DMS79 treated with DMSO at 0.1 percent for 48 hours (cell line): ENCODE measurements at places on chromosomes 3 and 15.
A peak's percentile ranks its signal among the peaks of the same experiment; 100 is the strongest.

DNA sequence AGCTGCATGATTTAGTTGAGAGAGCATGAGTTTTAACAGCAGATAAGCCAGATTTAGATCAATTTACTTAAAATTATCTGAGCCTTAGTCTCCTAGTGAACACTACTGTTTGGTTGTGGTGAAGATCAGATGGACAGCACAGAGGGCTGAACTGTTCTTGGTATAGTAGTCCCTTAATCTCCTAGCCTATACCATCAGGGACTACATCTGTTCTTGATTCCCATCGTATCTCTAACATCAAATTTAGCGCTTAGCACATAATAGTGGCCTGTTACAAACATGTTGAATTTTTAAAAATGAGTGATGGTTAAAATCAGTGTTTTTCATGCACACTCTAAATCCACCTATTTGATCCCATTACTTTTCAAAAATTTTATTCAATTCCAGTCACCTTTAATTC, 507.7 kb downstream of the GRM7 start:
- DNase-seq = no peak

- DNase-seq = no peak
Observed at GRCh38 chr3:4614070-4614469, 120.9 kb downstream of the ITPR1 start.

DNA sequence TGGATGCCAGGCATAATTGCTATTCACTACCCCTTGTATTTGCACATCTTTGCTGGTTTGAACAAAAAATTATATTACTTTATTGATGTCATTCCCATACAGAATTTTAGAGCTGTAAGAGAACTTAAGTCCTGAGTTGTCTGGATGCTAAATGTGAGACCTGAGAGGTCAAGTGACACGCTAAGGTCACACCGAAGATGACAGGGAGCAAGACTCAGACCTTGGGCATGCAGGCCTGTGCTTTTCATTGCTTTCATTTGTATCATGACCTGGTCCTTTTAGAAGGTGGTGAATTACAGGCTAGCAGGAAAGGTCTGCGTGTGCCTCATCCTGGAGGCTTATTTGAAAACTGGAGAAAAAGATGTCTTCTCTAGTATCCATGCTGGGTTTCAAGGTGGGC, 312.0 kb upstream of the RASGRP1 start:
- DNase-seq = no peak

DNA sequence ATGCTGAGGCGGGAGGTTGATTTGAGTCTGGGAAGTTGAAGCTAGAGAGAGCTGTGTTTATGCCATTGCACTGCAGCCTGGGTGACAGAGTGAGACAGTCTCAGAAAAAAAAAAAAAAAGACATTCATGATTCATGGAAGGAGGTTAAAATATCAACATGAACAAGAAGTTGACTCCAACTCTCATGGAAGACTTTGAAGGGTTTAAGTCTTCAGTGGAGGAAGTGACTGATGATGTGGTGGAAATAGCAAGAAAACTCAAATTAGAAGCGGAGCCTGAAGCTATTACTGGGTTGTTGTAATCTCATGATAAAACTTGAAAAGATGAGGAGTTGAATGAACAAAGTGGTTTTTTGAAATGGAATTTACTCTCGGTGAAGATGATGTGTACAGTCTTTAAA, 491.8 kb downstream of the SQOR start:
- DNase-seq = no peak

DNA sequence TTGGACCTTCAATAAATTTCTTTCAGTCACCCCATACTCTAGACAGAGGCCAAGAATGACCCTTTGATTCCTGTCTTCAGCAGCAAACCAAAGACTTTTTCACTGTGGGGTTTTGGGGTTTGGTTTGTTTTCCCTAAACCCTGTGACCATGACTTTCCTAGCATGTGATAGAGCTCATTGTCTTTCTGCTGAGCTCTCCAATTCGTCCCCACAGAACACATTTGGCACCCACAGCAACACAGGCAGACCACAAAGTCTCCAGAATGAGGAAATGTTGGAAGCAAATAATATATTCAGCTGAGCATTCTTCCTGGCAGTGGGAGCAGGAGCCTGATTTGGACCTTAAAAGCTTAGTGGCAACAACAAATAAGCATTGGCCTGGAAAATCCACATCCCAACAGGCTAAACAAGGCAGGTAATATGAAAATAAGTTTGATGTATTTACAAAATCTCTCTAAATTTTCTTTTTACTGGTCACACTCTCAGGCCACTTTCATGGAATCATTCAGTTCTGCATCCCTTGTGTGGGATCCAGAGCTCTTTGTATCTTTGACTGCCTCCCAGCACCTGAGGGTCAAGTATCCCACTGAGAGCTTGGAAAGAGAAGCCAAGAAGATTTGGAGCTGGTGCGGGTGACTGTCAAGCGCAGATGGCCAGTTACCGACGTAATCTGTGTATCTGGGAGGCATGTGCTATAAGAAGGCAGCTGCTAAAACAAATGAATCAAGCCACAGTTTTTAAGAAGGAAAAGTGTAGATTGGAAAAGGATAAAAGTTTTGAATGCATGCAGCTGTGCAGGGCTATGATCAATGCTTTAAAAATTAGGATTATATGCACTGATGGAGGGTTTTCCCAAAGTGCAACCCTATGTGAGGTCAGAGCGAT, 36.5 kb upstream of the CPB1 start:
- no peak for DNase-seq

GRCh38 chr3:140597792-140598191, 80.1 kb upstream of the TRIM42 start:
- DNase-seq = peak; percentile 99

DNA sequence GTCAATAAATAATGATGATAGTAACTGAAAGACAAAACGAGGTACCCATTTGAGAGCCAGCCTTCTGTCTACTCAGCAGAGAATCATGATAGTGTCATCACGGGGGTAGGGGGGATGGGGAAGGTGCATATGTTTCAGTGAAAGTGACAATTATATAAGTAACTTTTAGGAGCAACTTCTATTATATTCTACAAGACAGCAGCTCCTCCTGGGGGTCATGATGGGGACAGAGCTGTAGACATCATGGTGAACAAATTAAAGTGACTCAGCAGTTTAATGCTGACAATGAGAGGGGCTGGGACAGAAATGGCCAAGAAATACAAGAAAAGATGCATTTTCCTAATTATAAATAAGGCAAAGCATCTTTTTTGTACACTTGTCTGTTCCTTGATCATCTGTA, 11.8 kb downstream of the CAPN3 start:
- no peak for DNase-seq

- no peak for DNase-seq
Observed at GRCh38 chr3:53183514-53183913, 22.5 kb downstream of the PRKCD start.

DNA sequence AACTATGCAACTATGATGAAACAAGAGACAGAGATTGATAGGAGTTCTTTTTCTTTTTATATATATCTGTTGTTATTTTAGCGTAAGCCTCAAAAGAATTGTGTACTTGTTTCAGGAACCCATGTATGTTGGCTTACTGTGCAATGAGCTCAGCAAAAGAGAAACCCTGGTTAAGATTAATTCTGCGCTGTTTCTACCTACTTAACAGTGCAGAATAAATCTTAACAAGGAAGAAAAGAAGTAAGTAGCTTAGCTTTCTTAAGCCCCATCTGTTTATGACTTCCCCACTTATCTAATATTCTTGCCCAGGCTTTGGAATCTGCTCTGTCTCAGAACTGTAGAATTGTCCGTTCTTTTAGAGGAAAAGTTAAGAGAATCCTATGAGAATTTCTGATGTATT, 27.4 kb downstream of the ECT2 start:
- no peak for DNase-seq

DNA sequence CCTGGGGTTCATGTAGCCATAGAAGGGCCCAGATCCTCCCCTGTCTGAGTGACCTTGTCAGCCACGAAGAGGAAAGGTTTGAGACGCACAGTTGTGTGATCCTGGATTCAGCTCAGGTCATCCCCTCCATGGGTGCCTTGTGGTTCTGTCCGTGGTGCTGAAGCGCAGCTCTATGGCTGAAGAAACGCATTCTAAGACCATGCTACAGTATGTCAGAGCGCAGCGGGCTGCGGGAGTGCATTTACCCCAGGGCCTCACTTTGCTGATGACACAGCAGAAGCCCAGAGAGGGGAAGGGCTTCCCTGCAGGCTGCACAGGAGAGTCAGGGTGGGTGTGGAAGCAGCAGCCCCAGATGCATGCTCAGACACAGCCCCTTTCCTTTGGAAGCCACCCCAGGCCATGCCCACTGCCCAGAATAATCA, 68.8 kb upstream of the IQSEC1 start:
- DNase-seq = no peak
